Activated T-cell treated with anti-CD3 and anti-CD28 coated beads for 24 hours (primary cell): ENCODE measurements at places on chromosomes 11 and 22.

DNA sequence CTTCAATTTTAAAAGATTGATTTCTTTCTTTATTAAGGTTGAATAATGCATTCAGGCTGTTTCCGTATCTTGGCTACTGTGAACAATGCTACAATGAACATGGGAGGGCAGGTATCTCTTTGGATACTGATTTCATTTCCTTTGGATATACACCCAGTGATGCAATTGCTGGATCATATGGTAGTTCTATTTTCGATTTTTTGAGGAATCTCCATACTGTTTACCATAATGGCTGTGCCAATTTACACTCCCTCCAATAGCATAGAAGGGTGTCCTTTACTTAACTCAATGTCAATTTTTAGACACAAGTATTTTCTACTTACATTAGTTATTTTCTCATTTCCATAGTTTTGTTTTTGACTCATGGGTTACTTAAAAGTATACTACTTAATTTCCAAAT lies 8.0 kb downstream of the RTCB start:
- no peak for DNase-seq

- DNase-seq = no peak
These were observed 283.4 kb downstream of the TBC1D22A start for GRCh38 chr22:47045691-47046410.

- DNase-seq = no peak
These were observed 5.0 kb upstream of the CCND1 start for GRCh38 chr11:69635804-69636511.

DNA sequence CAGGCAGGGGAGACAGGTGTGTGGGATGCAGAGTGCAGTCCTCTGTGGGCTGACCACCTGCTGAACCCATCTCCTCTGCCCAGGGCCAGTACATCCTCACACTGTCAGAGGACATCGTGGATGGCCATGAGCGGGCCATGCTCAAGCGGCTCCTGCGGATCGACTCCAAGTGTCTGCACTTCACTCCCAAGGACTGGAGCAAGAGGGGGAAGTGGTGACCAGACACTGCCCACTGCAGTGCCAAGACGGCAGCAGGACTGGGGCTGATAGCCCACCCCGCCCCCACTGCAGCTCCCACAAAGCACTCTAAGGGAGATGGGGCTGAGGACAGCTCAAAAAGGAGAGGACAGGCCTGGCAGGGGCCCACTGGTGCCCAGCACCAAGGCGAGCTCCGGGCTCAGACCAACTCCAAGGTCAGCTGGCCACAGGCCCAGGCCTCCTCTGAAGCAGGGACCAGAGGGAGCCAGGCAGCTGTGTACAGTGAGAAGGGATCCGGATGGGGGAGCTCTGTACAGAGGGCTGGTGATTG lies 1.6 kb downstream of the RNASEH2C start:
- DNase-seq = no peak

GRCh38 chr11:128957202-128957482 lies 14.5 kb upstream of the TP53AIP1 start:
- DNase-seq = no peak

- no peak for DNase-seq
These were observed 97.9 kb upstream of the CTSC start for GRCh38 chr11:88435415-88435814.

DNA sequence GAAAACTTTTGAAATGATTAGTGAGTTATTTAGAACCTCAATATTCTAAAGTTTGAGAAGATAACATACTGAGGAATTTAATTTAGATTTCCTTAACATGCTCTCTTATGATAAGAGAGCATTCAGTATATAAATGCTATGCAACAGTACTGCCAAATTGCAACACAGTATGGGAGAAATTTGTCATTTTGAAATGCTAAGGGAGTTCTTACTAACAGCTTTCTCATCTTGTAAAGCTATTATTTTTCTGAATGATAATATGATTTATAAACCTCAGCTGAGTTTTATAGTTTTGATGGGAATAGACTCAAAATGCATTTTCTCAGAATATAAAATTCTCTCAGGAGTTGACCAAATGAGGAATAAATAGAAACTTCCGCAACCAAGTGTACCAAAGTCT lies 108.4 kb downstream of the SPON1 start:
- no peak for DNase-seq

GRCh38 chr11:27295928-27296327 lies 67.1 kb downstream of the CCDC34 start:
- no peak for DNase-seq
